Large intestine (tissue), 12 donors: ENCODE measurements at places on chromosomes 1 and 21. TPM values are rescaled to one million over a fixed set of nuclear protein-coding genes. Genes with fewer than 3 reads are reported as not detected.

GRCh38 chr1:27031235-27032118 is 18.8 kb upstream of the TENT5B start:
- H3K27ac ChIP-seq = peak overlapping the region; percentile 36
- peaks cover 25% of the 10 kb centered on the region for H3K4me1 ChIP-seq
- H3K27me3 ChIP-seq = no peaks in the 10 kb centered on the region
- H3K4me3 ChIP-seq = peak overlapping the region; percentile 42

DNA sequence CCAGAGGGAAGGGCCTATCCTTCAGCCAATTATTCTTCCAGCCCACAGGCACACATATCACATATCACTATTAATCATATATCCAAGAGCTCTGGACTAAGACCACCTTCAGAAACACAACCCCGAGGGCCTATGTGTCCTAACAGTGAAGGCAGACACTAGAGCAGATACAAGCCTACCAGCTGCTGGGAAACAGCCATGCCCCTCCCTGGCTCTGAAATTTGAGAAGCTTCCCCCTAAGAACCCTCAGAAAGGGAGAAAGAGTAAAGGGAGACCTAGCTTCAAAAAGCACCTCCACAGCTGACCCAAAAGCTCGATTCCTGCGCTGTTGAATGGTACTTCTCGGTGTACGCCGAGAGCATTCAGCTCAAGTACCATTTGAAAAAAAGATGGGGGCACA is 17.4 kb downstream of the CNN3 start:
- no peak overlapping the region for H3K4me3 ChIP-seq
- no peaks in the 10 kb centered on the region for H3K36me3 ChIP-seq
- H3K27me3 ChIP-seq = no peaks in the 10 kb centered on the region
- no peak for DNase-seq
- H3K4me1 ChIP-seq = no peaks in the 10 kb centered on the region

GRCh38 chr1:145846201-145846612 is 777 bp downstream of the NUDT17 start:
- H3K4me3 ChIP-seq = peak overlapping the region; percentile 64
- DNase-seq = peak; percentile 46
- no peaks in the 10 kb centered on the region for H3K4me1 ChIP-seq
- H3K27me3 ChIP-seq = no peaks in the 10 kb centered on the region

DNA sequence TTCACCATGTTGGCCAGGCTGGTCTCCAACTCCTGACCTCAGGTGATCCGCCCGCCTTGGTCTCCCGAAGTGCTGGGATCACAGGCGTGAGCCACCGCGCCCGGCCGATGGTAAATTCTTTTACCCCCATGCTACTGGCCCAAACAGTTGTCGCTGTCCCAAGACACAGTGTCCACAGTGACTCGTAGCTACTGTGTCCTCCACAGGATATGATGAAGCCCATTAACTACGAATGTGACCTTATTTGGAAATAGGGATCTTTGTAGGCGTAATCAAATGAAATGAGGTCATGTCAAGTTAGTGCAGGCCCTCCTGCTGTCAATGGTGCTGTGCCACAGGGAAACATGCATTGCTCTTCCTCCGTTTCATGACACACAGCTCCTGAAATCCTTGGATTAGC is 8.5 kb downstream of the FNDC10 start:
- no peak for DNase-seq
- no peaks in the 10 kb centered on the region for H3K36me3 ChIP-seq
- H3K27ac ChIP-seq = no peak overlapping the region
- no peak overlapping the region for H3K4me3 ChIP-seq

PTPN7 gene
- polyA plus RNA-seq = 4.4 TPM

DNA sequence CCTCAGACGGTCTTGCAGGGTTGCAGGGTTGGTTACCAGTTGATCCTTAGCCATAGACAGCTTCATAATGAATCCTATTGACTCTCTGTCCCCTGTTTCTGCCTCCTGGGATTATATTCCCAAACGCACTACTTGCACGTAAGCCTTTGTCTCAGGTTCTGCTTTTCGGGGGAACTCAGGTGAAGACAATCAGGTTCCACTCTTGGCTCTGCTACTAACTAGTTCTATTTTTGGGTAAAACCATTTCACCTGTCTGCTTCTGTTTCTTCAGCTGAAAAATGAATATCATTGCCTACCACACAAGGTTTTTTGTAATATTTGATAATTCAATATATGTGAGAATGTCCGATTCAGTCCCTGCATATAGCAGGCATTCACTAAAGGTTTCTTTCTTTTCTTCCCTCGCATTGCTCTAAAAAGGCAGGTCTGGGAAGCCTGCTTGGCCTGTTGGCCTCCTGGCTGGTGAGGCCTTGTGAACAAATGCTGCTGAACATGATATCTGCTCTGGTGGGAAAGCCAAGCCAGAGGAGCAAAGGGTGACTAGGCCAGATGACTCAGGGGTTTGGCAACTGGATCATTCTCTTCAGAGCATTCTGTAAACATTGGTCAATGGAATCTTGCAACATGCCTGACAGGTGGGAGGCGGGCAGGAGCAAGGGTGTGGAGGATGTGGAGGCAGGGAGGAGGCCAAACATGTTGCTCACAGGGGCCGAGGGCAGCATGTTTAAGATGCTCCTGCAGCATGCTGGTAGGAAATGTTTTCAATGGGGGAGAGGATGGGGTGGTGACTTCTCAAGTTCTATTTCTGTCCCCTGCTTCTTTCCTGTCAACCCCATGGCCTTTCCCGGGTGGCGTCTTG is 23.8 kb downstream of the IER5 start:
- H3K27me3 ChIP-seq = no peaks in the 10 kb centered on the region
- peaks cover 41% of the 10 kb centered on the region for H3K4me1 ChIP-seq
- DNase-seq = peak; percentile 94
- H3K4me3 ChIP-seq = no peak overlapping the region
- peak overlapping the region; percentile 67 for H3K27ac ChIP-seq
- H3K36me3 ChIP-seq = no peaks in the 10 kb centered on the region

GRCh38 chr21:25912402-25912746 is 177.6 kb downstream of the GABPA start:
- peaks cover 8% of the 10 kb centered on the region for H3K4me1 ChIP-seq
- H3K27me3 ChIP-seq = no peaks in the 10 kb centered on the region
- H3K27ac ChIP-seq = no peak overlapping the region
- no peak for DNase-seq
- H3K36me3 ChIP-seq = peaks cover 10% of the 10 kb centered on the region

DNA sequence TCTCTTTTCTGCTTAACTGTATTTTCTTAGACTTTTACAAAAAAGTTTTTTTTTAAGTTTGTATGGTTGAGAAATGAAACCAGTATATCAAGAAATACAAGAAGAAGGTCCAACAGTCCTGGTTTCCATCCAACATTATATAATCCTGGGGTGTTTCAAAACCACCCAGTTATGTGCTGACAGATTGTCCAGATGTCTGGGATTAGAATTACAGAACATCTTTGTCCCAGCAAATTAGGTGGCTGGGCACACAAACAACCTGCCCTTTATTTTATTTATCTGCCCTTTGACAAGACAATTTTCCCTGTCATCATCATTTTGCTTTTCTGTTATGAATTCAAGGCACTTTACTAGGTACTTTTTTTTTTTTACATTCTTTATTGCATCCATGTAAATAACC is 622.1 kb downstream of the PLPP3 start:
- DNase-seq = no peak
- no peaks in the 10 kb centered on the region for H3K4me1 ChIP-seq
- H3K27ac ChIP-seq = no peak overlapping the region
- H3K4me3 ChIP-seq = no peak overlapping the region
- H3K27me3 ChIP-seq = no peaks in the 10 kb centered on the region

LRRN2 gene
- 5.9 TPM for polyA plus RNA-seq

DNA sequence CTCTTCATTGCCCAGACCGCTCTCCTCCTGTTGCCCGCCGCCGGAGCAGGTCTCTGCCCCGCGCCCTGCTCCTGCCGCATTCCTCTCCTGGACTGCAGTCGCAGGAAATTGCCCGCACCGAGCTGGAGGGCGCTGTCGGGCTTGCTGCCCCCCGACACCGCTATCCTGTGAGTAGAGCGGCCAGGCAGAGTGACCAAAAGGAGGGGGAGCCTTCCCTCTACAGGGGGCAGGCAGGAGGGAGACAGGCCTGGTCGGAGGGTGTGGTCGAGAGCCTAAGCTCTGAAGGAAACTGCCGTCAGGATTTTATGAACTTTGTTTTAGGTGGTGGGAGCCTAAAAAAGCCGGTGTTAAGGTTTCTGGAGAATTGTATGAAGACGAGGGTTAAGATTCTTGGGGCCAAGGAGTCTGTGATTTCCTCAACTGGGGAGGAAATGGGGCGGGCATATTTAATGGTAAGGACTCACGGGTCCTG is 517 bp downstream of the LRIG2 start:
- H3K27me3 ChIP-seq = no peaks in the 10 kb centered on the region
- peaks cover 12% of the 10 kb centered on the region for H3K4me1 ChIP-seq
- no peak for DNase-seq
- peak overlapping the region; percentile 89 for H3K4me3 ChIP-seq
- peak overlapping the region; percentile 98 for H3K27ac ChIP-seq

DENND2C gene
- 0.99 TPM for polyA plus RNA-seq

GRCh38 chr1:119387858-119388257 is 19.3 kb downstream of the HAO2 start:
- no peaks in the 10 kb centered on the region for H3K27me3 ChIP-seq
- H3K36me3 ChIP-seq = no peaks in the 10 kb centered on the region
- H3K4me1 ChIP-seq = peaks cover 21% of the 10 kb centered on the region
- no peak overlapping the region for H3K4me3 ChIP-seq
- no peak overlapping the region for H3K27ac ChIP-seq
- DNase-seq = no peak

GRCh38 chr1:245091171-245091621 is 63.6 kb upstream of the KIF26B start:
- H3K4me1 ChIP-seq = no peaks in the 10 kb centered on the region
- H3K27me3 ChIP-seq = no peaks in the 10 kb centered on the region
- H3K27ac ChIP-seq = no peak overlapping the region
- no peak for DNase-seq

MYOM3 gene
- polyA plus RNA-seq = 69.5 TPM

DNA sequence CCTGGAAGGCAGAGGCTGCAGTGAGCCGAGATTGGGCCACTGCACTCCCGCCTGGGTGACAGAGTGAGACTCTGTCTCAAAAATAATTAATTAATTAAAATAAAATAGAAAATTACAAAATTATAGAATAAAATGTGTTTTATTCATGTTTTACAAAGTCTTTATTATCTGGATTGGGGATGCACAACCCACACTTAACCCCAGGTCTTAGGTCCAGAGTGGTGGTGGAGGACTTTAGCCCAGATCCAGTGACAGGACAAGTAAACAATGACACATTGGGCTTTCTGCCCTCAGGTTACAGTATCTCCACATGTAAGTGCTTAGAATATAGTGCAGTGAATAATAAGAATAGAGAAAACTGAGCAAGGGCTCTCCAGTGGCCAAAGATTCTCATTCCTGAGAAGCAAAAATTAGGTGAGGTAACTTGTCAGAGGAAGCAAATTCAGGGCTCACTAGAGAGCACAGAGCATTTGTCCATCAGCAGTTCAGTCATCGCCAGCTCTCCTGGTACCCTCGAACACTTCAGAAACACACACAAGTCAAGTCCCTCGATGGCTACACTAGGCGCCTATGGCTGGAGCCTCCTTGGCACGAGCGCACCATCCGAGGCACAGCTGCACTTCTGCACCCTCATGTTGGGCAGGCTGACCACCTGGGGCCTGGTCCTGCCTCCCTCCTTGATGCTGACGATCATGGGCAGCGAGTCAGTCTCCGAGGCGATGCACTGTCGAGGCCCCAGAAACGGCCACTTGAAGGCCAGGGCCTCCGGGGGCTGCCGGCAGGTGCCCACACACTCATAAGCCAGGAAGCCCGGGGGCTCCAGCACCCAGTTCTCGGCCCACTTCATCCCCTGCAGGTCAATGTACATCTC is 2.6 kb downstream of the LEFTY1 start:
- no peaks in the 10 kb centered on the region for H3K27me3 ChIP-seq
- no peak overlapping the region for H3K4me3 ChIP-seq
- no peak overlapping the region for H3K27ac ChIP-seq
- no peak for DNase-seq
- H3K4me1 ChIP-seq = peaks cover 29% of the 10 kb centered on the region

GRCh38 chr1:40155910-40156309 is 5.3 kb upstream of the RLF start:
- DNase-seq = no peak
- peaks cover 4% of the 10 kb centered on the region for H3K4me1 ChIP-seq
- no peak overlapping the region for H3K4me3 ChIP-seq
- peaks cover 3% of the 10 kb centered on the region for H3K27me3 ChIP-seq

GRCh38 chr1:236741753-236742152 is 53.3 kb upstream of the MTR start:
- H3K4me3 ChIP-seq = no peak overlapping the region
- no peaks in the 10 kb centered on the region for H3K27me3 ChIP-seq
- H3K27ac ChIP-seq = no peak overlapping the region

DNA sequence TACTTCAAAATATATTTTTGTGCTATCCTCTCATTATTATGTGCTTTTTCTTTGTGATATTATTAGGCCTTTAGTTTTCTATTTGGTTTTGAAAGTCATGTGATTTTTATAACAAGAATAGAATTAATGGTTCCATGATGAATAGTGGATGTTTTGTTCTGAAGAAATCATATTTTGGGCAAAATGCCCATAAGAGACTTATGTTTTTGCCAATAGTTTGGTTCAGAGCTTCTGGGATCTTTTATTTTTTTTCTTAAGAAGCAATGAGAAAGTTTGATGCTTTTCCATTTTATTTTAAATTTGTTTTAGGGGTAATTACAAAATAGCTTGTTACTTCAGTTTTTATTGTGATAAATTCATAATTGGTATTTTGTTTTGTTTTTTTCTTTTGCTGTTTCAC is 49.8 kb downstream of the LYPLAL1 start:
- no peaks in the 10 kb centered on the region for H3K4me1 ChIP-seq
- H3K27ac ChIP-seq = no peak overlapping the region
- no peak for DNase-seq
- no peaks in the 10 kb centered on the region for H3K27me3 ChIP-seq
- H3K36me3 ChIP-seq = peaks cover 3% of the 10 kb centered on the region

GRCh38 chr1:160567858-160568682 is 11.2 kb downstream of the CD84 start:
- H3K27ac ChIP-seq = no peak overlapping the region
- H3K27me3 ChIP-seq = no peaks in the 10 kb centered on the region
- no peak overlapping the region for H3K4me3 ChIP-seq
- H3K4me1 ChIP-seq = no peaks in the 10 kb centered on the region

GRCh38 chr1:194723067-194723466 is 1536.7 kb upstream of the B3GALT2 start:
- no peaks in the 10 kb centered on the region for H3K36me3 ChIP-seq
- no peak for DNase-seq
- H3K27ac ChIP-seq = no peak overlapping the region
- H3K4me1 ChIP-seq = no peaks in the 10 kb centered on the region
- no peak overlapping the region for H3K4me3 ChIP-seq

SPATC1L gene
- polyA plus RNA-seq = 13.2 TPM

DNA sequence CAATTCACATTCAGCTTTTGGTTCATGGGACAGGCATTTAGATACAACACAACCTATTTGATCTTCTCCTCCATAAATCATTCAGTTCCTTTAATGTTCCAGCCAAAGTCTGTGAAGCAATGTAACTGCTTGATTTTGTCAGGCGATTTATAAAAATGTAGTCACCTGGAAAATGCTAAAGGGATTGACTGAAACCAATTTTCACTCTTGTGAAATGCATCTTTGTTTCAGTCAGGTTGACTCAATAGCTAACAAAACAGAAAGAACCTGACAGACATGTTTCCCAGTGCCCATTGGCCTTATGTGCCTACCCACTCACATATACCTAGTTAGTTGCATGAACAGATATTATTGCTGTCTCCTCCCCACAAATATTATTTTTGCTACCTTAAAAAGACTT is 335.7 kb downstream of the CHRM3 start:
- H3K36me3 ChIP-seq = no peaks in the 10 kb centered on the region
- H3K27me3 ChIP-seq = no peaks in the 10 kb centered on the region
- no peak overlapping the region for H3K4me3 ChIP-seq
- H3K4me1 ChIP-seq = no peaks in the 10 kb centered on the region
- H3K27ac ChIP-seq = no peak overlapping the region

ANGPTL1 gene
- polyA plus RNA-seq = 11.0 TPM

RCSD1 gene
- 7.4 TPM for polyA plus RNA-seq

KCNQ4 gene
- polyA plus RNA-seq = 2.2 TPM

GRCh38 chr1:2554621-2555387 is 1.4 kb upstream of the TNFRSF14 start:
- peaks cover 43% of the 10 kb centered on the region for H3K4me1 ChIP-seq
- H3K27me3 ChIP-seq = no peaks in the 10 kb centered on the region
- H3K36me3 ChIP-seq = peaks cover 23% of the 10 kb centered on the region
